NCI-H345 (cell line): ENCODE measurements at places on chromosomes 12 and 14.

DNA sequence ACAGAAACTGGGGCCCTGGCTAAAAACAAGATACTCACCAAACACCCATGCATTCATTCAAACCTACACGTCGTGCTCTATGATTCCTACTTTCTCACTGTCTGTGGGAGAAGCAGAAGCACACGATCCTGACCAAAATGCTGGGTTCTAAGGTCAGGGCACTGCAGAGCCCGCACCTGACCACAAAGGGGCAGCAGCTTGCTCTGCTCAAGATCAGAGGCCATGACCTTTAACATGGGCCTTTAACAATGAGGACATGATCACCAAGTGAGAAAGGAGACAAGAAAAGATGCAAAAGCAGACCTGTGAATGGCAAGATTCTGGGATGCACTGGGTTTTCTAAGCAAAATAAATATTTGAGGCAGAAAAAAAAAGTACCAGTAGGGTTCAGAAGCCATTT is 40.1 kb upstream of the VPS33A start:
- no peak for DNase-seq

DNA sequence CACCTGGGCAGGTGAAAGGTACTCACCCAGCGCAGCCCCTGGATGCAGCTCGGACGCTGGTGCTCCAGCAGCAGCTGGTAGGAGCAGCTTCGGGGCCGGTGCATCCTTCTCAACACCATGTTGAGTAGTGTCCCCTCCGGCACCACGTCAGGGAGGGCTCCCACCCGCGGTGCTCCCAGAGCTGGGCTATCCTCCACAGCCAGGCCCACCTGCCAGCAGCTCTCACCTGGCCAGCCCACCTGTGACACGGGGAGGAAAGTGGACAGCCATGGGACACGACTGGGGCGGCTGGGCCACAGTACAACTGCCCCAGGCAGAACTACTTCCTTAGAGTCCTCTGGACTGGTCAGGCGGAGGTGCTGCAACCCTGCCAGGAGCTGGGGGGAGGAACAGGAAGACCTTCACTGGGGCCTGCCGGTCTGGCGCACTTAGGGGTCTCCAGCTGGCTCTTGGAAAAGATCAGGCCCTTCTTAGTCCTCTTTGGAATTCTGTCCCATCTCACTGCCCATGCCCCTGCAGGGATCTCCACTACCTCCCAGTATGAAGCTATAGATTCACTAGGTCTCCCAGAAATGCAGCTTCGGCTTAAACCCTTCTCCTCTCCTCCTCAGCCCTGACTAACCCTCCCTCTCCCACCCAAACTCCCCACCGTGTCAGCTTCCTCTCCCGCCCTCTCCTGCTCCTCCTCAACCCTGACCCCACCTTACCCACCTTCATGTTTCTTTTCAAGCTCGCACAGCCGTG is 668 bp downstream of the RAPGEF3 start:
- no peak for DNase-seq

DNA sequence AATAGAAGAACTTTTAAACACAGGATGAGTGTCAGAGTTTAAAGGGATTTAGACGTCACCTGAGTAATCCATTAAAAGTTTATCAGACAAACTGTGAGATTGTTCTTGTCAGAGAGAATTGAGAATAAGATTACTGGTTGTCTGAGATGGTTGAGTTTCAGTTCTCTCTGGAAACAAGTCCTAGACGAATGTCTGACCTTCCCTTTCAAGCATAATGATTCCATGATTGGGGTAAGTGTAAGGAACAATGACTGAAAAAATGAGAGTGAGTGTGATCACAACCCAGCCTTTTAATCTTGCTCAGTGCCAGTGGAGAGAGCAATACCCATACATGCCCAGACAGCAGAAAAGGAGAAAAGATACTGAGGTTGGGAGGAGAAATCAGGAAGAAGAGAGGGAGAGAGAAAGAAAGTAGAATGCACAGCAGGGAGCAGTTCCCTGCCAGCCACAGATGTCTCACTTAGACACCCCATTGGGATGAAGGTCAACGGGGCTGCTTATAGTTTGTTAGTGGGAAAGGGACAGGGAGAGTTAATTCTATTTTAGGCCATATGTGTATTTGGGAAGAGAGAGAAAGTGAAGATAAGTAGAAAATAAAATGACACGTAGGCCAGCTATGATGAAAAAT is 4.3 kb downstream of the GRIP1 start:
- DNase-seq, result no peak

- no peak for DNase-seq
Measured at GRCh38 chr14:85124631-85125290, 405.2 kb upstream of the FLRT2 start.

DNA sequence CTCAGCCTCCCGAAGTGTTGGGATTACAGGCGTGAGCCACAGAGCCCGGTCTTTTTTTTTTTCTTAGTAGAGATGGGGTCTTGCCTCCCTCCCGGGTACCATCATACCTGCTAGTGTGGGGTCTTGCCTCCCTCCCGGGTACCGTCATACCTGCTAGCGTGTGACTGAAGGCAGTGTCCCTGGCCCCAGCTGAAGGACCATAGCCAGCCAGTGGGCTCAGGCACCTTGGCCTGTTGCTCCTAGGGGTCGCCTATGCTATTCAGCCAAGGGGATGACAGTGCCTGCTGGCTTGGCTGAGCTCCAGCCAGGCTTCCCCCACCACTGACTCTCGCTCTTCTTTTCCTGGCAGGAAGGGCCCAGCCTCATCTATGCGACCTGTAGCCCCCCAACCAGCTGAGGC is 10.5 kb upstream of the BLTP3B start:
- no peak for DNase-seq

DNA sequence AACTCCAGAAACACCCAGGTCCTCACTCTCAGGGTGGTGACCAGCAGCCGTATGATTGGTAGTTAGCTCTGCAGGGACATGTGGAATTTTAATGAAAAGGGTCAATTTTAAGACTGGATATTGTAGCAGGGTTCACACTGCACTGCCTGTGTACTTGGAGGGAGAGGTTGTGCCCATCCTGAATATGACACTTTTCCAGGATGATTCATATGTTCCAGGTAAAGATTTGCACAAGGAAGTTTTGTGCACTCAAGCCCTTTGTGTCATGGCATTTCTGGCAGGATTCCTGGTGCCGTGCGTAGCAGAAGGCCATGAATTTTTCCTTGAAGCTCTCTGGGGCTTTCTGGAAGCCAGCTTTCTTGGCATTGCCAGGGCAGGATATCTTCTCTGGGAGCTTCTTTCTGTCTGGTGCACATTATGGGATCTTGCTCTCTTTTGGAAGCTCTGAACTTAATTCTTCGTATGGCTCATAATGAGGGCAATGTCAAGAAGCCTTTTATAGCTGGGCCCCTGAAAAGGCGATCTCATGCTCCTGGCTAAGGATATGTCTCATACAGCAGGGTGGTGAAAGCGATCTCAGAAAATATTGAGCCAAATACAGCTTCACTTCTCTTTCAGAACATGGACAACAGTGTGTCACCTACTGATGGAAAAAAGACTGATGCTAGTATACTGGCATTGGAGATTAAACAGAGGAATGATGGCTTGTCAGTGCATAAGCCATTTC is 1133.9 kb downstream of the AACS start:
- DNase-seq, result no peak
